ENCODE measurements at places on chromosomes 11 and 22. TPM values are rescaled to one million over a fixed set of nuclear protein-coding genes. Genes with fewer than 3 reads are reported as not detected.

DNA sequence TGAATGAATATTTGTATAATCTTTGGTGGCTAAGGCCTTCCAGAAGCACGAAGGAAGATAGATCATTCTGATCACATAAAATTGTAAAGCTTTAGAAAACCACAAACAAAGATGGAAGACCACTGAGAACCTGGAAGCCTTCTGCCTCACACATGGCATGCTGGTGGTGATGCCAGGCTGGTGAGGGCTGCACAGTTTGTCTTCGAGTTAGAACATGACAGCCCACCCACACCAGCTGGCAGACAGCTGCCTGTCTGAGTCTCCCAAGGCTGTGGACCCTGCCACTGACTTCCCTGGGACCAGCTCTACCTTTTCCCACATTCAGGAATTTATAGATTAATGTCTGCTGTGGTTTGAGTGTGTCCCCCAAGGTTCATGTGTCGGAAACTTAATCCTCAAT, 48.8 kb upstream of the B3GAT1 start:
- DNase-seq: no peak
- no peak overlapping the region for H3K27ac ChIP-seq
- no peaks in the 10 kb centered on the region for H3K36me3 ChIP-seq
- H3K4me3 ChIP-seq: no peak overlapping the region

DNA sequence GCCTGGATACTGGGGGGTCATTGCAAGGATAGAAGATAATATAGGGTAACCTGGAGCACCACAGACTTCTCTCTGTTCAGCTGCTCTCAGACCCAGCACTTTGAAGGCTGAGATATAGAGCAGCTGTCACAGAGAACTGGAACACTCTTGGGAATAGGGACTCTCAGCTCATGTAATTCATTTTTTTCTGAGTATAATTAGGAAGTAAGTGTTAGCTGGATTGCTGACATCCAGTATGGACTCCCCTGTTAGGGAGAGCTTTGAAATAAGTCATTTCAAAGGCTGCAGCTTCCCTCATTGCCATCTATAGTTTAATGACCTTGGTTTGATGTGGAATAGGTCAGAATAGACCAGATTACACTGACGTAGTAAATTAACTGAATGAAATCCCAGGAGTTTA, 120.8 kb upstream of the POU2AF2 start:
- no peaks in the 10 kb centered on the region for H3K36me3 ChIP-seq
- no peaks in the 10 kb centered on the region for H3K4me1 ChIP-seq
- no peaks in the 10 kb centered on the region for H3K27me3 ChIP-seq
- no peak overlapping the region for H3K27ac ChIP-seq
- DNase-seq: no peak

DNA sequence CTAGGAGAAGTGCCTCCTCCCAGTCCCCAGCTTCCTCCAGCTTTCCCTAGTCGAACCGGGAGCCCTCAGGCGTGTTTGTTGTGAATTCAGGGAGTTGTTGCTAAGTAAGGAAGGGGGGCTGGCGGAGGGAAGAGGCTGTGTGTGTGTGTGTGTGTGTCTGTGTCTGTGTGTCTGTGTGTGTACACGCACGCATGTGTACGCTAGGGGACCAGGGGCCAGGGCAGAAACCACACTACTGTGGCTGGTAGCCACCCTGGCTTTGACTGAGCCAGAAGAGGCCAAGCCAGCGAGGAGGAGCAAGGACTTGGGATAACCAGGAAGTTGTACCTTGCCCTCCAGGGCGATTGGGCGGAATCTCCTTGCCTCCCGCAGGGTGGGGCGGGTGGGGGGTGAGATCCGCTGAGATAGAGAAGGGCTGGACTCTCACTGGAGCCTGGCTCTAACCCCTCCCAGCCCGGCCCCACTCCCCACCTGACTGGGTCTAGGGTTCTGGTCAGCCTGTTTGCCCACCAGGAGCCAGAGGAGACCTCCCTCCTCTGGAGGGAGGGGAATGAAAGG, 7.5 kb downstream of the BCL9L start:
- DNase-seq: no peak
- H3K27me3 ChIP-seq: no peaks in the 10 kb centered on the region
- H3K4me1 ChIP-seq: peaks cover 71% of the 10 kb centered on the region
- no peaks in the 10 kb centered on the region for H3K36me3 ChIP-seq
- 0 out of 2 replicates have a peak overlapping the region, but pooled peaks have one; percentile 12 for H3K4me3 ChIP-seq
- H3K27ac ChIP-seq: no peak overlapping the region

GRCh38 chr11:93986716-93987115, 34.4 kb upstream of the HEPHL1 start:
- H3K36me3 ChIP-seq: no peaks in the 10 kb centered on the region
- H3K27ac ChIP-seq: no peak overlapping the region
- H3K4me3 ChIP-seq: no peak overlapping the region
- no peaks in the 10 kb centered on the region for H3K4me1 ChIP-seq
- no peaks in the 10 kb centered on the region for H3K27me3 ChIP-seq
- no peak for DNase-seq

GRCh38 chr11:69277074-69277809, 16.7 kb upstream of the MYEOV start:
- H3K4me1 ChIP-seq: peaks cover 15% of the 10 kb centered on the region
- no peak for DNase-seq
- no peaks in the 10 kb centered on the region for H3K36me3 ChIP-seq
- H3K27ac ChIP-seq: no peak overlapping the region
- no peaks in the 10 kb centered on the region for H3K27me3 ChIP-seq

GRCh38 chr11:109421981-109422869, at the start of gene C11orf87:
C11orf87 (plus strand) TSS chr11:109422190; CDS start chr11:109423634, 1,444 bp downstream.
- H3K36me3 ChIP-seq: no peaks in the 10 kb centered on the region
- no peaks in the 10 kb centered on the region for H3K27me3 ChIP-seq
- DNase-seq: no peak
- no peaks in the 10 kb centered on the region for H3K4me1 ChIP-seq
- H3K4me3 ChIP-seq: no peak within 1 kb of the TSS

- no peak overlapping the region for H3K27ac ChIP-seq
- H3K27me3 ChIP-seq: no peaks in the 10 kb centered on the region
- no peak for DNase-seq
- no peaks in the 10 kb centered on the region for H3K4me1 ChIP-seq
- H3K4me3 ChIP-seq: no peak overlapping the region
Measured at GRCh38 chr11:102361086-102362031, 14.3 kb downstream of the BIRC2 start.

DNA sequence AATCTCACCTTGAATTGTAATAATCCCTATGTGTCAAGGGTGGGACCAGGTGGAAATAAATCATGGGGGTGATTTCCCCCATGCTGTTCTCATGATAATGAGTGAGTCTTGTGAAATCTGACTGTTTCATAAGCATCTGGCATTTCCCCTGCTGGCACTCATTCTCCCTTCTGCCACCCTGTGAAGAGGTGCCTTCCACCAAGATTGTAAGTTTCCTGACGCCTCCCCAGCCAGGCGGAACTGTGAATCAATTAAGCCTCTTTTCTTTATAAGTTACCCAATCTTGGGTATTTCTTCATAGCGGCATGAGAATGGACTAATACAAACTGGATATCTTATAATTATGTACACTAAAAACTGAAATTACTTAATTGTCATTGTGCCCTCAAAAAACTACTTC, 189.2 kb upstream of the API5 start:
- H3K36me3 ChIP-seq: no peaks in the 10 kb centered on the region
- no peak for DNase-seq
- H3K4me1 ChIP-seq: no peaks in the 10 kb centered on the region
- no peak overlapping the region for H3K4me3 ChIP-seq
- H3K27ac ChIP-seq: no peak overlapping the region

DNA sequence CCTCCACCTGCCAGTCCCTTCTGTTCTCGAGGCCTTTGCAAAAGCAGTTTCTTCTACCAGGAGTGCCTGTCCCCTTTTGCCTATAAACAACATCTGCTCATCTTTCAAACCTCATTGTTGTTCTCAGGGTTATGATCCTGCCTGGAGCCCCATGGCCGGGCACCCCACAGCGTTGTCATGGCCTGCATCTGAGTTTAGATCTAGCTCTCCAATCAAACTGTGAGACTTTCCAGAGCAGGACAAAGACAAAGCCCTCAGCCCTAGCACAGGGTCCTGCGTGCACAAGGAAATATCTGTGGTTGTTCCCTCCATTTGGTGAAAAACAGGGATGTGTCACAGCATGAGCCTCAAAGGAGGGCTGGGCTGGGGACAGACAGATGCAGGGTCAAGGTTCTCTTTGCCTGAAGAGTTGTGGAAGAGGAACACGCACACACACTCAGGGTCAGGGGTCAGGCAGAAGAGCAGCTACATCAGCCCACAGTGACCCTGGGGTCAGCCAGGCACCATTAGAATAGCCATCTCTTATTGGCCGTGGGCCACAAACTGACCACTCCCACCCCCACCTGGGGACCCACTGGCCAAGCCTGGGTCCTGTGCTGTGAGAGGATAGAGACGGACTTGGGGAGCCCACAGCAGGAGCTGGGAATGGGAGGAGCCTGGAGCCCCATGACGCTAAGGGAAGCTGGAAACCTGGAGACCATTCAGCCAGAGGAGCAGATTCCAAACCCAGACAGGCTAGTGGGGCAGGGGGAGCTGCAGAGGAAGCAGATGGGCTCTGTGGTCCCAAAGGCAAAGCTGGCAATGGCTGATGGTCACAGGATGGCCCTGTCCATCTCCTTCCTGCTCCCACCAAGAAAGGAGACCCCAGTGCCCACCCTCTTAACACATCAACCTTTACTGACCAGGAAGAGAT, 99.4 kb downstream of the PDE2A start:
- no peak overlapping the region for H3K4me3 ChIP-seq
- H3K4me1 ChIP-seq: peaks cover 6% of the 10 kb centered on the region
- no peak for DNase-seq
- no peaks in the 10 kb centered on the region for H3K27me3 ChIP-seq

GRCh38 chr11:57315491-57315890, 9.3 kb downstream of the TNKS1BP1 start:
- no peak overlapping the region for H3K4me3 ChIP-seq
- H3K27me3 ChIP-seq: no peaks in the 10 kb centered on the region

- no peak for DNase-seq
- no peaks in the 10 kb centered on the region for H3K27me3 ChIP-seq
- H3K4me3 ChIP-seq: no peak overlapping the region
- peaks cover 41% of the 10 kb centered on the region for H3K4me1 ChIP-seq
- H3K27ac ChIP-seq: no peak overlapping the region
Measured at GRCh38 chr11:122036493-122036892, 79.5 kb downstream of the BLID start.

- H3K27me3 ChIP-seq: no peaks in the 10 kb centered on the region
- no peak overlapping the region for H3K27ac ChIP-seq
- no peaks in the 10 kb centered on the region for H3K36me3 ChIP-seq
- no peak for DNase-seq
- H3K4me1 ChIP-seq: no peaks in the 10 kb centered on the region
Measured at GRCh38 chr11:72969894-72970335, 155.7 kb downstream of the ATG16L2 start.

- peaks cover 59% of the 10 kb centered on the region for H3K27me3 ChIP-seq
- no peak overlapping the region for H3K4me3 ChIP-seq
- no peaks in the 10 kb centered on the region for H3K4me1 ChIP-seq
- DNase-seq: no peak
- H3K36me3 ChIP-seq: no peaks in the 10 kb centered on the region
Measured at GRCh38 chr22:49264696-49265095, 563.0 kb downstream of the BRD1 start.

DNA sequence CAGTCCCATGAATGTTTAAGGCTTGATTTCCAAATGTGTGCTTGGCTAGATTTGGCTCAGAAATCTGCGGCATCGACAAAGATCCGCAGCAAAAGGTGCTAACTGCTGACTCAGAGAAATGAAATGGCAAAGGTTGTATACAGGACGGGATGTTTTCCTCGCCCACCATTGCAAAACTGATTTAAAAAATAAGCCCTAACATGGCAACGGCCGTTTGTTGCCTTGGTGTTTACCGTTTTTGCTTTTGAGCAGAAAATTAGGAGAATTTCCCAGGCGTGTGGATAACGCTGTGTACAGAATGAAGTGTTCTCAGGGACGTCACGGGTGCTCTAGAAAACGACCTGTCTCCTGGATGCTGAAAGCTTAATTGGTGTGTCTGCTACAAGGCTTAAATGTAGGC, 70.2 kb downstream of the ARHGAP8 start:
- no peak overlapping the region for H3K27ac ChIP-seq
- H3K4me1 ChIP-seq: no peaks in the 10 kb centered on the region
- DNase-seq: no peak
- H3K27me3 ChIP-seq: no peaks in the 10 kb centered on the region
- no peaks in the 10 kb centered on the region for H3K36me3 ChIP-seq

DNA sequence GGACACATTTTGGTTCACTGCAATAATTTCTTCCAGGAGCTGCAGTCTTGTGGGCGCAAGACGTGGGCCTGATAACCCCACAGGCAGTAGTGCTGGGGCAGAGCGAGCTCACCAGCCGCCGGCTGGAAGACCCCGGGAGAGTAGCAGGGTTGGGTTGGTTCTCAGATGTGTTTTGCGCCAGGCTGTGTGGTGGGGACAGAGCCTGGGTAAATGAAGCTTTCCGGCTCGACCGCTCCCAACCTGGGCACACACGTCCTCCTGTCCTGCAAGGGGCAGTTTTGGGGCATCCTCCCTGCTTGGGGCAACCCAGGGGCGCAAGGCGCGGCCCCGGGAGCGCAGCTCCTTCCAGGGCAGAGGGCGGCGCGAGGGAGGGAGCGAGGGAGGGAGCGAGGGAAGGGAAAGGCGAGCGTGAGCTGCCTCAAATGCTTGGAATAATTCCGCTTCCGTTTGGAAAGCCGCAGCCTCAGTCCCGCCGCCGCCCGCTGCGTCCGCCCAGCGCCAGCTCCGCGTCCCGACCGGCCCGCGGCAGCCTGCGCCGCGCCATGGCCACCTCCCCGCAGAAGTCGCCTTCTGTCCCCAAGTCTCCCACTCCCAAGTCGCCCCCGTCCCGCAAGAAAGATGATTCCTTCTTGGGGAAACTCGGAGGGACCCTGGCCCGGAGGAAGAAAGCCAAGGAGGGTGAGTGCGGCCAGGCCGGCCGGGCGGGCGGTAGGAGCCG, at the start of gene PARVA:
Gene PARVA, plus strand, starts transcription at position 466 of the 718 bp plus-strand sequence. Its CDS starts 77 bp downstream, at position 543.
- no peaks in the 10 kb centered on the region for H3K36me3 ChIP-seq
- peak within 1 kb of the TSS; percentile 95 for H3K4me3 ChIP-seq
- H3K27ac ChIP-seq: peak within 1 kb of the TSS; percentile 86

DNA sequence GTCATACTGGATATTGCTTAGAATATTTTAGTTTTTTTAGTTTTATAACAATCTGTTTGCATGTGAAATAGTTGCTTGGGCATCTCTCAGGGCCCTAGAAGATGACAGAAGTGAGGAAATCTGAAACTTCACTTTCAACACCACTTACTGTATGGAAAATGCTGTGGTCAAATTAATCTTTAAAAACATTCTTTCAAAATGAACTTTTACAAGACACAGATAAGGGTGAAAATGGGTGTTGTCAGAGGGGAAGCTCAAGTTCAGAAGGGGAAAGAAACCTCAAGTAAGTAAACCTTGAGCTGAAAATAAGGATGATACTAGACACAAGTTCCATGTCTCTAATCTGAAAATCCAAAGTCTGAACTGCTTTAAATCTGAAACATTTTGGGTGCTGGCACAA, 1840.1 kb upstream of the RAG2 start:
- no peaks in the 10 kb centered on the region for H3K4me1 ChIP-seq
- no peak overlapping the region for H3K27ac ChIP-seq
- DNase-seq: no peak
- no peaks in the 10 kb centered on the region for H3K27me3 ChIP-seq

CD81 gene
- total RNA-seq: 95.3 TPM

MS4A12 gene
- total RNA-seq: not detected

ARL2 gene
- total RNA-seq: 80.9 TPM

INPP5J gene
- 0.12 TPM for total RNA-seq

TMEM86A gene
- 5.8 TPM for total RNA-seq

CALCA gene
- not detected for total RNA-seq

PRCP gene
- total RNA-seq: 72.1 TPM

ARRB1 gene
- 112 TPM for total RNA-seq

EED gene
- 51.8 TPM for total RNA-seq

CHCHD10 gene
- 10.9 TPM for total RNA-seq
